Left lung (tissue), 14 donors: ENCODE measurements at places on chromosomes 4 and X. TPM values are rescaled to one million over a fixed set of nuclear protein-coding genes. Genes with fewer than 3 reads are reported as not detected.

The VCX3B gene
- polyA plus RNA-seq: 0.44 TPM

The TXLNG gene
- polyA plus RNA-seq: 17.4 TPM

The NLRP2B gene
- polyA plus RNA-seq: not detected

The KLF8 gene
- 14.6 TPM for polyA plus RNA-seq

The DGAT2L6 gene
- polyA plus RNA-seq: not detected

The FMR1 gene
- 93.3 TPM for polyA plus RNA-seq

The STBD1 gene
- polyA plus RNA-seq: 2.2 TPM

The FOXR2 gene
- not detected for polyA plus RNA-seq

The CXorf49 gene
- not detected for polyA plus RNA-seq

The PNMA6A gene
- 2.7 TPM for polyA plus RNA-seq

The SLC6A14 gene
- polyA plus RNA-seq: 0.25 TPM

The L1CAM gene
- polyA plus RNA-seq: 0.65 TPM

The TMPRSS11B gene
- polyA plus RNA-seq: not detected

DNA sequence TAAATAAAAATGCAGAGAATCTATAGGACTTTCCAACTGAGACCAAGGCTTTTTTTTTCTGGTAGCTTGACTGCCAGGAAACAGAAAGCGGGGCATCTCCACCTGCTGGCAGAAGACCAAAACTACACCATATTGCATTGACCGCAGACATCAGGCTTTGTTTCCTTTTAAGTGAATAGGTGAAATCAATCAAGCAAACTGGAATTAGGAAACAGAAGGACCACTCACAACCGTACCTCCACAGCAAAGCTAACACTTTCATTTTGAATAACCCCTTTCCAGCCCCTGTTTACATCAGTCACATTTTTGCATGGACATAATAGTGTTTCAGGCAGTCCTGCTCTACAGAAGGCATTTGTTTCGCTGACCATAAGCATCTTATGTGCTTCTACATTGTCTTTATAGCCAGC is 218.2 kb downstream of the IDS start:
- DNase-seq: peak; percentile 42

GRCh38 chrX:9765737-9766097 is at the start of gene GPR143:
Gene GPR143 (minus strand): TSS chrX:9765847. CDS start chrX:9765817, 30 bp downstream.
- DNase-seq: no peak

- DNase-seq: no peak
Observed at GRCh38 chr4:81622028-81622427, 150.3 kb upstream of the RASGEF1B start.

DNA sequence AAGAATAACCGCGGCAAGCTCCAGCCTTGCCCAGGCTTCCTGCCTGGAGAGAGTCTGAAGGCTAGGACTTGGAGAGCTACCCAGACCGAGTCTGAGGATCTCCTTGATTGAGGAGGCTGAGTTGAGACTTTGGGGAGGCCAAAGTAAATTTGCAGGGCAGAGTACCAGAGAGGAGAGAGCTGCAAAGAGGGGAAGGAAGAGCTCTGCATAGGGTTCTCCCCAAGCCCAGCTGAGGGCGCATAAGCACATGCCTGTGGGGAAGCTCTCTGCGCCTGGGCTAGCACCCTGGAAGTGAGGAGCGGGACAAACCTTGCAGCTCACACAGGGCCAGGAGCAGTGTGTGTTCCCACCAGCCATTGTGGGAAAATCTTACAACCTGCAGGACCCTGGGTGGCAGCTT is 56.1 kb downstream of the FAM193A start:
- DNase-seq: no peak

- no peak for DNase-seq
Observed at GRCh38 chr4:124804584-124804983, 92.1 kb upstream of the ANKRD50 start.

GRCh38 chr4:99863804-99864203 is 30.4 kb downstream of the LAMTOR3 start:
- peak; percentile 47 for DNase-seq

- DNase-seq: no peak
Observed at GRCh38 chr4:11344916-11345315, 83.8 kb downstream of the HS3ST1 start.

GRCh38 chr4:92234393-92235176 is 69.2 kb upstream of the GRID2 start:
- DNase-seq: peak; percentile 80

- DNase-seq: no peak
Observed at GRCh38 chr4:110131916-110132315, 66.5 kb downstream of the ELOVL6 start.

DNA sequence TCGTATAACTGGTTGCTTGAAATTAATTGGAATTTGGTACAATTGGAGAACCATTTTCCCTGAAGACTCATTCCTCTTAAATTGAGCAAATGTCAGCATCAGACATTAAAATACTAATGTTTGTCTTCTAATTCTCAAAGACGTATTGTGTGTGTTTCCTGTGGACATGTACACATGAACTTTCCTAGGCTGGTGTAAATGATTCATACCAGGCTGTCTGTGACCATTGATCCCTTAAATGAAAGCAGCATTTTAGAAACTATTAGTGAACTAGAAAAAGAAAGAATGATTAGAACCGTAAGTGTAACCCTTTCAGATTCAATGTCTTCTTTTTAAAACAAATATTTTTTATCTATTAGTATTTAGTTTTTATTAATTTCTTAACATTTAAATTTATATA is 332.9 kb downstream of the PPP3CA start:
- no peak for DNase-seq

- DNase-seq: no peak
Observed at GRCh38 chr4:115361781-115362180, 248.4 kb upstream of the NDST4 start.

- DNase-seq: no peak
Observed at GRCh38 chrX:38516196-38516774, 45.1 kb upstream of the TSPAN7 start.

- no peak for DNase-seq
Observed at GRCh38 chrX:110277609-110278008, 40.3 kb downstream of the AMMECR1 start.

DNA sequence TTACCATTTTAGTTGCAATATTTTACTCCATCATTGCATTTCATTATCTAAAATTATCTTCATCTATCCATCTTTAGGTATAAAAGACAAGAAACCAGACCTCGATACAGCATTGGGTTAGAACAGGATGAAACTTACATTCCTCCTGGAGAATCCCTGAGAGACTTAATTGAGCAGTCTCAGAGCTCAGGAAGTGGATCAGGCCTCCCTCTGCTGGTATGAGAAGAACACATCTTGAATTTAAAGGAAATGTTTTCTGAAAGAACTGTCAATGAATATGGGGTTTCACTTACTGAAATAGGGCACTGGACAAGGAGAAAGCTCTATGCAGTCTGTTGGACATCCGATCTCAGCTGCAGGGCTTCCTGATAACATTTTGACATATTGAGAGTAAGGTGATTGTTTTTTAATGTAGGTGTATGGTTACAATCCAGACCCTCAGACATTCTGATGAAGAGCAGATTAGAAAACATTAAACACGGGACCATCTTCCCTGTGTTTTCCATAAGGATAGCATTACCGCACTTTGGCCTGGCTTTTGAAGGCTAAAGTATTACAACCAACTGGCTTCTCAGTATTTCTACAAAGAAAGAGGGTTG is 367.2 kb downstream of the BMPR1B start:
- DNase-seq: peak; percentile 51

DNA sequence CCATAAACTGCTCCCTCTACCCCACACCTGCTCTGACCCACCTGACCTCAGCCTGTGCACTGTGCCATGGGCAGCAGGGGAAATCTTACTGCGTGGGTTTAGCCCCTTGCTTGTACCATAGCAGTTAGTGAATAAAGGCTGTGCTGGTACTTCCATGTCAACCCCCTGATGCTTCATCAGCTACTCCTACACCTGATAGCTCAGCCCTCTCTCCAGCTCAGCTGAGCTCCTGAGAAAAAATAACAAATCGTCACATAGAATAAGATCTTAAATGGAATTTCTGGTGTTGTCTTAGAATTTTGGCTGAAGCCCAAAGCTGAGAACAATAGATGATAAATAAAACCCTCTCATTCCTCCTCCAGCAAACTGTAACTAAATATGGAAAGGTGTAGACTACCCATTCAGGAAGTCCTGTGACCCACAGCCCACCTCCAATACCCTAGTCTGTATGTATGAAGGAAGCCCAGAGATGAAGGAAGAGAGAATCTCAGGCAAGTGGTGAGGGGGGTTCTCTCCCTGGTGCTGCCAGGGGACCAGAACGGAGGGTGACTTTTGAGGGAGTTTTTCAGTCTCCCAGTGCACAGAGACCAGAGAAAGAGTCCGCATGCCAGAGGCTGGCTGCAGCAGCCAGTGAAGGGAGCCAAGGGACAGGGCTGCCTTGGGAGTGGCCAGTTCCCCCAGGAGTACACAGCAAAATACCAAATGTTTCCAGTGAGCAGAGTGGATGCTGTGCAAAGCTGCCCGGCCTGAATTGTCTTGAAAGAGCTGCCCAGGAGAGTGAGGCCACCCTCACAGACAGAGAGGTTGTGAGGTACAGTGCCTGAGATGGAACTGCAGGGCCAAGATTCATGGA is 227.3 kb downstream of the QDPR start:
- no peak for DNase-seq

- DNase-seq: no peak
Observed at GRCh38 chr4:106584337-106584989, 215.9 kb upstream of the GIMD1 start.

DNA sequence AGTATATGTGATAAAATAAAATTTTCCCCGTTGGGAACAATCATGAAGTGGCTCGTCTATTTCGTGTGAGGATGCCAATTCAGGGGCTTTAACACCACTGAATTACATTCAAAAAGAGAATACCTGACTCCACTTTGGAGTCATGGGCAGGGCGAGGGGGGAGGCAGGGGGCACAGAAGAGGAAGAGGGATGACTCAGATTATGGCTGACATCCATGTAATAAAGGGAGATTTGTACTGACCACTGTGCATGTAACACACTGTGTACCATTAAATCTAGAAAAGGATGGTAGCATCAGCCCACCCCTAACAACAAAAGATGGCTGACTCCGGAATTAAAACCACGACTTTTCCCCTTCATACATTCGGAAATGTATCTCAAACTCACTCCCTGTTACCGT is 1.3 kb downstream of the SLC9A7 start:
- DNase-seq: no peak

DNA sequence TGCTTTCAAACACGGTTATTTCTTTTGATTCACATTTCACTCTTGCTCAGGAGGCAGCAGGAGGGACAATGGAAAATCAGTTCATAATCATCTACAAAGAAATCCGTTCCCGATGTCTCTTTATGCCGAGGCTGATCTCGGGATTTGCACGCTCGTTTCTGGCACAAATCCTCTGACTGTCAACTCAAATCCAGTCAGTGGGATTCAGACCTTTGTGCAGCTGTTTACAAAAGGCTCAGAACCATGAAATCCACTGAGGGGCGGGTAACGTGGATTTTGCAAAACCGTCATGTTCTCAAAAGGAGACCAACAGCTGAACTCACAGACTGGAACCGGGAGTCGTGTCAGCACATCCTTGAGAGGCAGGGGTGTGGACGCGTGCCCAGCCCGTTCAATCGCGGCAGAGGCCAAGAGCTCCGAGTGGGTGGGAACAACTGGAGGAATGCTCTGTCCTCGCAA is 46.4 kb downstream of the ACOX3 start:
- DNase-seq: peak; percentile 49

GRCh38 chr4:89610236-89610635 is 226.7 kb downstream of the SNCA start:
- no peak for DNase-seq
